ENCODE measurements at places on chromosomes 2 and 18. TPM values are rescaled to one million over a fixed set of nuclear protein-coding genes. Genes with fewer than 3 reads are reported as not detected.

The C2orf80 gene
- total RNA-seq, result not detected

GRCh38 chr2:202050652-202051051, 17.0 kb downstream of the FZD7 start:
- no peak for DNase-seq

DNA sequence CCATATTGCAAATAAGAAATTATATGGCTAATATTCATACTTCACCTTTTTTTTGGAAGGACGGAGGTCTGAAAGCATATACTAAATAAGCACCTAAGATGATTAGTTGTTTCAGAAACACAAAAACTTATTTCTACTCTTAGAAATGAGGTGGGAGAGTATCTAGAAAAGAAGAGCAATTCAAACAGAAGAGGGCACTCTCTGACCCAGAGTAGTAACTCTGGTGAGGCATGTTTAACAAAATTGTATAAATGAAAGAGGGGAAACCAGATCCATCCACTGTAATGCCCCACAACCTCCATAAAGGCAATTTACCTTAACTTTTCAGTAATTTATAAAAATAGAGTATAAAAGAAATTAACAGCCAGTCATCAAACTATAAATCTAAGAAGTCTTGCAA, 669.6 kb upstream of the VRK2 start:
- no peak for DNase-seq

The LINC00305 gene
- 2.6 TPM for total RNA-seq

DNA sequence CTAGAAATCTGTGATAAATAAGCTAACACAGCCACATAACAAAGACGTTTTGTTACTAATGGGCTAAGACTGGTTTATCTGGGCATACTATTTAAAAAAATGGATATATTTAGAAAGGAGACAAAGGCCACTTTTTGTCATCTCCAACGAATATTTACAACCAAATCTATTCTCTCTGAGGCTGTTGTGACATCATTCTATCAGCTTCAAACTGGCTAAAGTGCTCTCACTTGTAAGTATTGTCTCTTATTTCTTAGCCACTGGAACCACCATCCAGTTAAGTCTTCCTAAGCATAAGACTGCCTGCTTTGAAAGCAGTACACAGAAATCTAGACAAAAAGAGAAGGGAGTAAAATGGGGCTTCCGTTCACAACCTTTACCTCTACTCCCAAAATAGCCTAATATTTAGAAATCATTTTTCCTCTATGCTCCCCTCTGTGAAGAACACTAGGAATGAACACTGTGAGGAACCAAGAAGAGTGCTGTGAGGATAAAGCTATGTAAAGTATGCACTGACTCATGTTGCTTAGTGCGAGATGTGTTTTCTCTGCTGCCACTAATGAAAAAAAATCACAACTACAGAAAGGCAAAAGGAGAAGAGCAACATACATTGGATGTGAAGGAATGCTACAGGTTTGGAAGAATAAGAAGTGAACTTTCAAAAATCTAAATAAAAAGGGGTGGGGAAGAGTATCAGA, 264.1 kb downstream of the EXOC6B start:
- peak; percentile 63 for DNase-seq

Measured in glomerular endothelial cell (primary cell).